ENCODE measurements at places on chromosomes 12 and 14.

DNA sequence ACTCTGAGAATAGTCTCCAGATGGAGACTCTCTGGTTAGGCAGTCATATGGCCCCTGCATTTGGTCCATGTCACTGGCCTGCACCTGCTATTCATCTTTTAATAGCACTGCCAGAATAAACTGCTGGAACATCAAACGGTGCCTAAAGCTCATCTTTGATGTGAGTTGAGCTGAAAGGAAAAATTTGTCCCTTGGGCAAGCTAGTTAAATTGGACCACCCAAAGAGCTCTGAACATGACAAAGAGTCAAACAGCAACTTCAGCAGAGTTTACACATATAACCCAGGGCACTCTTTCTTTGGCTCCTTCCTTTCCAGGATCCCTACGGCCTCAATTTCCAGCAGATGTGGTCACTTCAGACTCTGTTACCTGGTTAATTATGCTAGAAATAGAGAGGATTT lies 269.9 kb downstream of the RPL10L start:
- DNase-seq, result no peak

- no peak for DNase-seq
These were observed 35.7 kb downstream of the HNRNPC start for GRCh38 chr14:21233457-21234076.

- no peak for DNase-seq
These were observed 69.4 kb upstream of the BDKRB2 start for GRCh38 chr14:96135285-96135684.

DNA sequence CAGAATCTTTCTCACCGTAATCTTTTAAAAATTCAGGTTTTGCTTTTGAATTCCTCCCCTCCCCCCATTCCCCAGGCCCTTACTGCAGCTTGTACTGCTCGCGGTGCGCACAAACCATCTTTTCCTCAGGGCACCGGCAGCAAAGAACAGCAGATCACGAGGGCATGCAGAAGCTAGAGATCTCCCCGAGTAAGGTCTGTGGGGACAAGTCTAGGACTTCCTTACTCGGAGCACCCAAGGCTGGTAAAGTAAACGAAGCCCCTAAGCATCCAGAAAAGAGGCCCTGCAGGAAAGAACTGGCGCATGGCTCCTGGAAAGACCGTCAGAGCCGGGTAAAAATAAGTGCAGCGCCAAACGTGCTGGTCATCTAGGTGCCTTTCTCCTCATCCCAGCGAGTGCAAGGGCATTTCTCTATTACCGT lies 727 bp downstream of the LDHB start:
- DNase-seq, result peak; percentile 22

GRCh38 chr14:101735453-101735852 lies 26.1 kb upstream of the PPP2R5C start:
- DNase-seq, result no peak

Measured in RWPE1 (cell line).